ENCODE measurements at places on chromosomes 12 and 14. TPM values are rescaled to one million over a fixed set of nuclear protein-coding genes. Genes with fewer than 3 reads are reported as not detected.

DNA sequence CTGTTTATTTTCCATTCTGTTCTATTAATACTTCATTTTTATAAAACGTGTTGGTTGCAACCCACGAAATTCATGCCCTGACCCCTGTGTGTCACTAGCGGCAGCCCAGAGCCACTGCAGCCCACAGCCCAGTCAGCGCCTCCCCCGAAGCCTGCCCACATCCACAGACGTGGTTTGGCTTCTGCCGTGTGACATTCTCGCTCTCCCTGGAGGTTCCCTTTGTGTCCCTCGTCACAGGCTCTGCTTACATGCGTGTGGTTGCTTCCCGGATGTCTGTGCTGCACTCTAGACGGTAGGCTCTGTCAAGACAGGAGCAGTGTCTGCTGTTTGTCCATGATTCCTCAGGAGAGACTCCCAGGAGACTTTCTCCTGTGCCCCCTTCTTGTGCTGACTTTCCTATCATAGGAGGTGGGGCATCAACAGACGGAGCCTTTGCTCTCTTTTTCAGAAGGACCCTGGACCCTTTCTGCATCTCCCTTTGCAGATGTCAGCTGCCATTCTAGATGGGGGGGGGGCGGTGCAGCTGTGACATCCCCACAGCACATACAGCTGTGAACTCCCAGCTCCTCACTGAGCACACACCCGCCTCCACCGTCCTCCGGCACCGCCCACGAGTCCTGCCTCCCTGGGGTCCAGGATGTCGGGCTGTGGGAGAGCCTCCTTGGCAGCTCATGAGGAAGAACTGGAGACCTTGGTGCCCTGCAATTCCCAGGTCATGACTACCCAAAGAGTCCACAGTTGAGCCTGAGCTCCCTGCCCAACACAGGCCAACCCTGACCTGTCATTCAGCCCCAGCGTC, 36.8 kb upstream of the PIWIL1 start:
- no peak for DNase-seq

- no peak for DNase-seq
These were observed 534.7 kb downstream of the LRFN5 start for GRCh38 chr14:42141328-42141727.

- no peak for DNase-seq
These were observed 61.6 kb downstream of the PPP2R5C start for GRCh38 chr14:101823066-101823465.

DNA sequence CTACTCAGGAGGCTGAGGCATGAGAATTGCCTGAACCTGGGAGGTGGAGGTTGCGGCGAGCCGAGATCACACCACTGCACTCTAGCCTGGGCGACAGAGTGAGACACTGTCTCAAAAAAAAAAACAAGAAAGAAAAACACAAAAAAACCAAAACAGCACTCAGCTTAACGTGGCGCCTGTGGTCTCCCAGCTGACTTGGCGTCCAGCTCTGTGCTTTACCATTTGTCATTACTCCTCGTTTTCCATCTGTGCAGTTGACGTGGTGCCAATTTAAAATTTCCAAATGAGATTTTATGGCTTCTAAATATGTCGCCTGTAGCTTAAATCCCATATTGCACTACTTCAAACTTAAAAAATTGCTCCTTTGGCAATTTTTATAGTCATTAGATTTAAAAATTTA, 2.0 kb downstream of the MGP start:
- no peak for DNase-seq

GRCh38 chr12:48015954-48016353, 11.7 kb upstream of the COL2A1 start:
- DNase-seq, result no peak

GRCh38 chr12:4610481-4610880, 38.4 kb downstream of the AKAP3 start:
- no peak for DNase-seq

GRCh38 chr12:124428136-124428791, 133.4 kb downstream of the RFLNA start:
- no peak for DNase-seq

GRCh38 chr12:128920468-128920867, 67.2 kb downstream of the GLT1D1 start:
- no peak for DNase-seq

GRCh38 chr12:109289551-109289950, 19.5 kb downstream of the FOXN4 start:
- no peak for DNase-seq

- no peak for DNase-seq
These were observed 37.6 kb downstream of the DEGS2 start for GRCh38 chr14:100121643-100122480.

DNA sequence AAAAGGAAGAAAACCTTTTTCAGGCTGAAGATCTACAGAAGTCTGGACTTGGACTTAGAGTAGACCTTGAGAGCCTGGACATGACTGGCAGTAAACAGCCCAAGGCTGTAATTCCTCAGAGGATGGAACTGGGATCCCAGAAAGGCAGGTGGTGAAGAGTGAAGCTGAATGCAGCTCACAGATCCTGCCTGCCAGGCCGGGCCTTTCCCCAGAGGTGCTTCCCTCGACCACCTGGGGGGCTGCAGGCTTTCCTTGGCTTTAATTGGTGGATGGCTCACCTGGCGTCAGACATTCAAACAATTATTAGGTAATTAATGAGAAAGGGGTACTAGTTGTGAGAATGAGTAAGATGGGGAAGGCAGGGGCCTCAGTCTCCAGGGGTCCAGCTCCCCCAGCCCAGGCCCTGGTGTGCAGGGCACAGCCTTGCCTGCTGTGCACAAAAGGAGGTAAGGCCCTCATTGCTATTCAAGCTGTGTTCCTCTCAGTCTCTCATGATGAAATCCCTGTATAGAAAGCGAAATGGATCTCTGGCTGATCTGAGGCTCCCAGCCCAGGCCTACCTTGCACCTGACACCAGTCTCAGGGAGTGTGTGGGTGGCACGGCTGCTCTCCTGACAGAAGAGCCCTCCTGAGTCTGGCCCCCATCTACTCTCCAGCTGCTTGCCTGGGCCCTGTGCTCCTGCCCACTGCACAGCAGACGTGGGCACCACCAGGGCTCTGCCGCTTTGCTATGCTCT, 63.0 kb upstream of the TCL1A start:
- DNase-seq, result no peak

GRCh38 chr14:50533241-50533705, 904 bp upstream of the MAP4K5 start:
- DNase-seq, result no peak

DNA sequence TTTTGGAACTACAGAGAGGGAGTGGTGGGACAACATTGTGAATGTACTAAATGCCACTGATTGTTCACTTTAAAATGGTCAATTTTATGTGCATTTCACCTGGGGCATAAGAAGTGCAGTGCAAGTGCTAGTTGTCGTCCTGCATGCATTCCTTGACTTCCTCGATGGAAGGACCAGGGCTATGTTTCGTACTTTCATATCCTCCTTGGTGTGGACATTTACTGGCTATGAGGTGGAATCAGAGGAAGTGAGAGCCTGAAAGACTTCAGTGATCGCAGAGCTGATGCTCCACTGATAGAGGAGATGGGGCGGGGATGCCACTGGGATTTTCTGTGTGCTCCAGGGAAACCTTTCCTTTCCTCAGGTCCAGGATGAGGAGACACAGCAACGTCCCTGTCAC, 54.1 kb upstream of the DDX11 start:
- DNase-seq, result no peak

DNA sequence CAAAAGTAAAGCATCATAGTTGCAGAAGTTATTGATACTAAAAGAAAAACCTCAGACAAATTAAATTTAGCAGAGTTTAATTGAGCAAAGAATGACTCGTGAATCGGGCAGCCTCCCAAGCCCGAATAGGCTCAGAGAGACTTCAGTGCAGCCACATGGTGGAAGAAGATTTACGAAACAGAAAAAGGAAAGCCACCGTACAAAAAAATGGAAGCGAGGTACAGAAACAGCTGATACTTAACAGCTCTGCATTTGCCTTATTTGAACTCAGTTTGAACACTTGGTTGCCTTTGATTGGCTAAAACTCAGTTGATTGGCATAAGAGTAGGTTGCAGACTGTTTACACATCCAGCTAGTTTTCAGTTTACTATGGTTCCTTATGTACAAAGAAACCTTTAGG, 12.9 kb downstream of the TTC9 start:
- peak; percentile 38 for DNase-seq

GRCh38 chr12:57621497-57622292, 10.5 kb downstream of the ARHGEF25 start:
- DNase-seq, result peak; percentile 35

- DNase-seq, result no peak
These were observed 132.8 kb downstream of the DACT1 start for GRCh38 chr14:58770491-58770982.

GRCh38 chr14:88049266-88049665, 44.3 kb downstream of the GPR65 start:
- no peak for DNase-seq

Gene CNIH1
- total RNA-seq, result 63.8 TPM

Gene FAM181A
- total RNA-seq, result not detected

Gene FGF6
- total RNA-seq, result not detected

Gene TRIM9
- 1.7 TPM for total RNA-seq

Gene DAAM1
- 10.1 TPM for total RNA-seq

Gene C12orf50
- 0.12 TPM for total RNA-seq

Gene RIN3
- 182 TPM for total RNA-seq

Gene OR10P1
- total RNA-seq, result not detected

Gene SCN8A
- total RNA-seq, result 0.22 TPM
